ENCODE measurements at places on chromosomes 11 and 22. TPM values are rescaled to one million over a fixed set of nuclear protein-coding genes. Genes with fewer than 3 reads are reported as not detected.

FGF4 gene
- total RNA-seq: 0.27 TPM

C22orf42 gene
- total RNA-seq: 1.5 TPM

APOL6 gene
- not detected for total RNA-seq

GRCh38 chr11:91700854-91701253, 523.8 kb upstream of the FAT3 start:
- no peak overlapping the region for H3K4me3 ChIP-seq
- H3K27ac ChIP-seq: no peak overlapping the region
- no peaks in the 10 kb centered on the region for H3K27me3 ChIP-seq

GRCh38 chr11:76361776-76362175, 19.2 kb downstream of the THAP12 start:
- no peaks in the 10 kb centered on the region for H3K4me1 ChIP-seq
- no peak for DNase-seq
- H3K27me3 ChIP-seq: no peaks in the 10 kb centered on the region

GRCh38 chr22:25748704-25749103, 6.7 kb downstream of the MYO18B start:
- no peak overlapping the region for H3K27ac ChIP-seq
- no peak overlapping the region for H3K4me3 ChIP-seq
- DNase-seq: no peak
- H3K36me3 ChIP-seq: no peaks in the 10 kb centered on the region
- H3K4me1 ChIP-seq: peaks cover 2% of the 10 kb centered on the region

DNA sequence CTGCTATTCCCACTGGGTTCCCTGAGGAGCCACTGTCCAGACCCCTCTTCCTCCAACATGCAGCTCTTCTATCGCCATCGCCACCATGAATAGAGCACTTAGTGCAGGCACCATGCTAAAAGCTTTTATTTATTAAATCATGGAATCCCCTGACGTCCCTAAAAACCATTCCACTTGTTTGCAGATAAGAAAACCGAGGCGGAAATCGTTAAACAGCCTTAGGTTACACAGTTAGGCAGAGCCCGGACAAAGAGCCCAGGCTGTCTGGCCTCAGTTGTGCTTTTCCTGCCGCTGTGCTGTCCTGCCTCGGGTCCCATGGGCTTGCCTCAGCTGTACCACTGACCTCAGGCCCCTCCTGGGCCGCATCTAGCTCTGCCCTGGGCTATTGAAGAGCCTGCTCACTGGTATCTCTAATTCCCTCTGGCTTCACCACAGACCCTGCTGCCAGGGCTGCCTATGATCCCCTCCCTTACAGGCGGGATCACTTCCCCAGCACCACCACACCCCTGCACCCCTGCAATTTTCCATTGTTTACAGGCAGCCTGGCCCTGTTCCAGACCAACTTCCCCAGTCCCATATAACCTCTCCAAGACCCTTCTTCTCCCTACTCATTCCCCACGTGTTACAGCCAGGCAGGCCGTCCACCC, 13.0 kb upstream of the TUB start:
- H3K4me3 ChIP-seq: no peak overlapping the region
- no peak overlapping the region for H3K27ac ChIP-seq
- DNase-seq: peak; percentile 45

DNA sequence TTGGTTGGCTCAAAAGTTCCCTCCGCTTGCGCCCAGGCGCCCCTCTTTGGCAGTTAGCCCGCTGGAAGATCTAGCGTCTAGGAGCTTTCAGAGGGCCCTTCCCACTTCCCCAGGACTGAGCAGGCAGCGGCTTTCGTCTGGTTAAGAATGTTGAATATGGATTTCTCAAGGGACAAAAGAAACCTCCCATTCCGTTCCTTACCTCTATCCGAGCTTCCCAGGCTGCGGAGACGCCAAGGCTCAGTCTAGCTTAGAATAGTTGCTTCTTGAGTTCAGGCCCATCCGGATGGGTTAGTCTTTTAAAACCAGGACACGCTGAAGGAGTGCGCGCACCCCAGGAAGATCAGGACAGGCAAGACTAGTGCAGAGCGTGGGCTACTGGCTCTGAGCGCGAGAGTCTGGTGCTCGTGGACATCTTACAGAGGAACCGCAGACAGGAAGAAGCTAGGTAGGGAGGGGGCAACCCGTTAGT, 1.6 kb downstream of the NELL1 start:
- H3K27ac ChIP-seq: no peak overlapping the region
- H3K36me3 ChIP-seq: no peaks in the 10 kb centered on the region
- peaks cover 81% of the 10 kb centered on the region for H3K27me3 ChIP-seq
- H3K4me3 ChIP-seq: peak overlapping the region; percentile 78

DNA sequence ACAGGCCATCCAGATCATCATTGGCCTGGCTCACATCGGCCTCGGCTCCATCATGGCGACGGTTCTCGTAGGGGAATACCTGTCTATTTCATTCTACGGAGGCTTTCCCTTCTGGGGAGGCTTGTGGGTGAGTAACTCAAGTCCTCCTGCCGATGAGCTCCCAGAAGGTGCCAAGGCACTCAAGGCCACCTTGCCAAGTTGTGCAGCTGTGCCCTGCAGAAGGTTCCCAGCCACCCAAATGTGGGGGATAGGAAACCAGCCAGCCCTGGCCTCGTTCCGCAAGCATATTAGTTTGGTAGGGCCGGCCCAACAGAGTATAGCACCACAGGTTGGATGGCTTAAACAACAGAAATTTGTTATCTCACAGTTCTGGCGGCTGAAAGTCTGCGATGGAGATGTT, 4.0 kb downstream of the MS4A8 start:
- DNase-seq: peak; percentile 36
- H3K4me3 ChIP-seq: no peak overlapping the region
- peaks cover 4% of the 10 kb centered on the region for H3K27me3 ChIP-seq
- no peaks in the 10 kb centered on the region for H3K4me1 ChIP-seq
- no peaks in the 10 kb centered on the region for H3K36me3 ChIP-seq
- H3K27ac ChIP-seq: no peak overlapping the region
